ENCODE measurements at places on chromosomes 6 and 20.

DNA sequence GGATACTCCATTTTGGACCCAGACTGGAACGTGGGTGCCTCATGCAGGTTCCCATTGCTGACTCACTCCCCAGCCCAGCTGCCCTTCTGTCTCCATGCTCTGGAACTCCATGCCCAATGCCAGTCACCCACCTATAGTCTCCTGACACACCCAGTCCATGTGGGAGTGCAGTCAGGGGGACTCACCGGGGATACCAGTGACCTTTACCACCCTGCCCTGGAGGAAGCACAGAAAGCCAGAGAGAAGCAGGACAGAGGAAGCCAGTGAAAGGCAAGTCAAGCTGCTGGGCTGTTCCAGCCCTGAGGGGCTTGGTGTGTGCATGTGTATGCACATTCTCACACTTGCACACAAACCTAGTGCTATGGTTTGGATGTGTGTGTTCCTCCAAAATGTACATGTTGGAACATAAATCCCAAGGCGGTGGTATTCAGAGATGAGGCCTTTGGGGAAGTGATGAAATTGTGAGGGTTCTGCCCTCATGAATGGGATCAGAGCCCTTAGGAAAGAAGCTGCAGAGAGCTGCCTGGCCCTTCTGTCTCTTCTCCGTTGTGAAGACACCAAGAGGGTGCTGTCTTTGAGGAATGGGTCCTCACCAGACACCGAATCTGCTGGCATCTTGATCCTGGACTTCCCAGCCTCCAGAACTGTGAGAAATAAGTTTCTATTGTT lies 121.4 kb upstream of the MAFB start:
- DNase-seq = no peak

DNA sequence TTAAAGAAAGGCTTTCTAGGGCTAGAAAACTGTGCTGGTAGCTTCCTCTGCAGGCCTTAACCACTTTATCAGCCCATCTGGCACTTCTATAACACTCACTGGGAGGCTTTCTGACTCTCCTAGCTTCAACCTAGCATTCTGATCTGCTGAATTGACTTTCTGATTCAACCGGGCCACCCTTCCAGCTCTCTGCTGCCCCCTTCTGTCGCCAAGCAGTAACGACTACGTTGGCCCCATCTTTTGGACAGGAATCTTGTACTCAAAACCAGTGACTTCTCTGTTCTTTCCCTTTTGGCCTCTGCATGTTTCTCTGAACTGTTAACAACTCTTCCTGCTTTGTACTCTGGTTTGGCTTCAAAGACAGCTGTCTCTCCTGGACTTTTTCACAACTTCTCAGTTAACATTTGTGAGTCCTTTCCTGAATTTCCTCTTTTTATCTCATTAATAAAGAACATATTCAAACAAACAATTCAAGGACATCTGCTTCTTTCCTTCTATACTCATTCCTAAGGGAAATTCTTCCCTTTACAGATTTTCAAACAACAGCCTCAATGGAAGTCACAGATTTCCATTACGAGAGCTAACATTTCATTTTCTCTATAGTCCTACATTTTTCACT lies 43.9 kb upstream of the FAM135A start:
- DNase-seq = peak; percentile 76

DNA sequence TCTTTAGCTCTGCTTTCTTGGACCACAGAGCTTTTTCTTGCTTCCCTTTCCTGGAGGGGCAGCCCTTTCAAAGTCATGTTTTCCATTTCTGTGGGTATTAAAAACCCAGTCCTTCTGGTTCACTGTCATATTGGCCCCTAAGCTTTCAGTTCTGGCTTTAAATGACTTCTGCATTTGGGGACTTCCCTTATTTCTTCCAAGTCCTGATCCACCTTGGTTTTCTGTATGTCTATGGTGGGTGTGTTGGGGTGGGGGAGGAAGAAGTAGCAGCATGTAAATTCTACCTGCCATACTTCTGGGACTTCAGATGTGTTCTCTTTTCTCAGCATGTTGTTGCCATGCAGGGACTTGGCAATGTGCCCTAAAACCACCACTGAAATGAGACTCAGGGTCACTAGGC lies 77.1 kb upstream of the EMILIN3 start:
- DNase-seq = no peak

DNA sequence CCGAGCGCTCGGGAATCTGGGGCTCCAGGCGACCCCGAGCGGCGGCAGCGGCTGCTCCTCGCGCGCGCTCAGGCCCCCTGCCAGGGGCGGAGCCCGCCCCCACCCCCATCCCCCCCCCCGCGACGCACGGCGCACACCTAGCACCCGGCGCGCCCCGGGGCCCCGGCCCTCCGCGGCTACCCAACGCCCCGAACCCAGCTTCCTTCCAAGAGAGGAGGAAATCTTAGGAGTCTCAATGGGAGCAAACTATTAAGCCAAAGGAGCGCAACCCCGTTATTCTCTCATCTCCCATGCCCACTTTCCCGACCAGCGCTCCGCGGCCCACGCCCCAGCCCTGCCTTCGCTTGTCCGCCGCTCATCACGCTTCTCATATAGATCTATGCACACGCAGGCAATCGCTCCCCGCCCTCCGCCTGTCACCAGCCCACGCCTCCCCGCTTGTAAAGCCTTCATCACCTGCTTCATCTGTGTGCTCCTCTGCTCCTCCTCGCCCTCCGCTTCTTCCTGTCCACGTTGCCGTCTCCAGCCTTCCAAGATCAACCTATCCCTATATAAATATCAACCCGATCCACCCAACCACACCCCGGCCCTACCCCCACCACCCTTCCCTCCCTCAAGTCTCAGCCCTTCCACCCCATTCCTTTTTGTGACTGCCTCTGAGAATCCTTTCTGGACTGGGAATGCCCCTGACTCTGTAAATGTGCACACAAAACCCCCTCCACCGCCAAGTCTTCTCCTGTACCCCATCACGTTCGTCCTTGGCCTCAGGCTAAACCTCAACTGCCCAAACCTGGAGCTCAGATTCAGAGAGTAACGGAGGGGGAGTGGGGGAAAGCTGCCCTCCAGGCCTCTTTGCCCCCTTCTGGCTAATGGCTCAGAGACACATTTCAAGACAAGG lies at the start of gene DLK2:
TSS of gene DLK2 (minus strand) at position 18 of the 898 bp plus-strand sequence. CDS start 723 bp downstream, outside the sequence.
- DNase-seq = peak; percentile 41

GRCh38 chr6:68114463-68115047 lies 520.5 kb upstream of the ADGRB3 start:
- no peak for DNase-seq

DNA sequence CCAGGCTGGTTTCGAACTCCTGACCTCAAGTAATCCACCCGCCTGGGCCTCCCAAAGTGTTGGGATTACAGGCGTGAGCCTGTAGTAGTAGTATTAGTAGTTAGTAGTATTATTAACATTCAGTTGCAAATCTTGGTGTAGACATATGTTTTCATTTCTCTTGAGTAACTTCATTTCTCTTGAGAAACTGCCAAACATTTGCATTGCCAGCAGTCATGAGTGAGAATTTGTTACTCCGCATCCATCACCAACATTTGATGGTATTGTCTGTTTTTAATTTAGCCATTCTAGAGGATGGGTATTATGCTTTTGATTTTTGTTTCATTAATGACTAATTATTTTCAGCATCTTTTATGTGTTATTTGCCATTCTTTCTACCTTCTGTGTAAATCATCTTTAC lies 1.5 kb upstream of the ERVFRD-1 start:
- DNase-seq = no peak

DNA sequence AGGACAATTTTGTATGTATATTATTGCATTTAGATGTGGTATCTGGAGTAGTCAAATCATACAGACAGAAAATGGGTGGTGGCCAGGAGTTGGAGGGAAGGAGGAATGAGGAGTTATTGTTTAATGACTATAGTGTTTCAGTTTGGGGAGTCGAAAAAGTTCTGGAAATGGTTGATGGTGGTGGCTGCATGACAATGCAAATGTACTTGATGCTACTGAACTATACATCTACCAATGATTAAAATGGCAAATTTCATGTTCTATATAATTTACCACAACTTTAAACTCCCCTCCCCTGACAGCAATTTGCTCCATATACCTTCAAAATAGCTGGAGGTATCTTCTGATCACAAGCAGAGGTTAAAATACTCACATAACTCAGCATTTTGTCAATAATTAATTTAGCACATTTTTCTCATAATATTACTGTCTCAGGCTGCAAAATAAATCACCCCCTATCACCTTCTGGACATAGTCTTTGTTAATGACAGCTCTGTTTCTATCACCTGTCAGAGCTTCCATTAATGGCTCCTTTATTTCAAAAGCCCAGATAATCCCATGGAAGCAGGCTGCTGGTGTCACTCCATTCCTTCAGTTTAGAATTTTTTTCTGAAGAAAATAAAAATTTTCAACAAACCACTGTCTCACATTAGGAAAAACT lies 25.7 kb upstream of the RHAG start:
- DNase-seq = no peak

DNA sequence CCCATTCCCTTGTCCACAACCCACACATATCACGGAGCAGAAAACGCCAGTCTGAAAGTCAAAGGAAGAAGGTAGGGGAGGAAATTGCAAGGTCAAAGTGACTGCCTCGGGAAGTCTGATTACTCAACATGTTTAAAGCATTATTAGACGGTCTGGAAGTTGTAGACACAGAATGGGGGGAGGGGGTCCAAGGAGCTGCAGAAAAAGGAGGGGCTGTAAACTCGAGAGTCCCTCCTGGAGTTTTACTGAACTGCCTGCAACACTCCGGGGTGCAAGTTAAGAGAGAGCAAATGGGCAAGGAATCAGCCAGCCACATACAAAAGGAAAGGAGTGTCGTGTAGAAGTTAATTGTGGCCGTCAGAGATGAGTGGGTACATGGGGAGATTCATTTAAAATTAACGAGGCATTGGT lies 417.7 kb upstream of the JARID2 start:
- DNase-seq = no peak

DNA sequence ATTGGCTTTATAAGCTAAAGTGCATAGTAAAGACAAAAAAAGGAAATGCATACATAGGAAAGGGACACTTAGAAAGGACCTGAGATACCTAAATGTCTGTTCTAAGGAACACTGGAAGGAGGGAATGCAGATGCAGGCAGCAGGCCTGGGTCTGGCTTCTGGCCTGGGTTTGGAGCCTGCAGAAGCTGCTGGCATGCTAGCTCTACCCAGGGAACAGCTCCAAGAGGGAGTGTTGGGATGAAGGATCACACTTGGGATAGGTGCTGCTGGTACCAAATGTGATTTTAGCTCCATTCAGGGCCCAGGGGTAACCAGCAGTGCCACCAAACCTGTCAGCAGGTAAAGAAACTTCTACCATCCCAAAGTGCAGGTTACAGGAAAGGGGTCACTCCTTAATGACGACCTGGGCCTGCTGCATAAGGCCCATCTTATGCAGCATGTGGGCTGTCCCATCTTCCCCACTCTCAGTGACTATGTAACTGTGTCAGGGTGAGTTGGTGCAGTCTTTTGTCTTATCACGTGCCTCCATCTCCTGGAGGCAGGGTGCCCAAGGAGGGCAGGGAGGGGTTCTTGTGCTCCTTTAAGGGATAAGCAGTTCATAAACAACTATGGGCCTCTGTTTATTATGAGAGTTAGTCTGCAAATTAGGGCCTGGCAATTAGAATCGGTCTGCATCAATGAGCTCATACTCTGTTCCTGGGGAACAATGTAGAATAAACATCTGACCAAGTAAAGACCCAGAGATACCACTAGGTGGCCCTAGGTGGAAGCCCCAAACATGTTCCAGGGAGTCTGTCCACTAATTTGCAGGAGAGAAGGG lies 26.9 kb downstream of the DDX27 start:
- peak; percentile 70 for DNase-seq

DNA sequence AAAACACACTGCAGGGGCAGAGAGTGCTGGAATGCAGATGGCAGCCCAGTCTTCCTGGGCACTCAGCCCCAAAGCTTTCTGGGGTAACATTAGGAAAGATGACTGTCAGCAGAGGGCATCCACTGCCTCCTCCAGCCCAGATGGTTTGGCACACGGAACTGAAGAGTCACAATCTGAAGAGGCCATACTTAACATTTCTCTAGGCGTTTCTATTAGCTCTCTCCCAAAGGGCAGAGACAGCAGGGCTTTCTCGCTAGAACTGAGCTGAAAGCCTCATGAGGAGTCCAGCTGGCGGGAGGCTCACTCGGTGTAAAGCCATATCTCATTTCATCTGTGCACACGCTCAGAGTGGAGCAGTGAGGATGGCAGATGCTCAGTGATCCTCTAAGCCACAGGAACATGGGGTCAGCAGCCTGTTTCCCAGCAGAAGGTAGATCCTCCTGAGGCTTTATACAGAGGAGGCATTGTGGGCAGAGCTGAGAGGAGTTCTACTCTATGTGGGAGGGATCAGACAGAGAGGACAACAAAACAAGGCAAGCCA lies 28.1 kb downstream of the ALDH8A1 start:
- no peak for DNase-seq

DNA sequence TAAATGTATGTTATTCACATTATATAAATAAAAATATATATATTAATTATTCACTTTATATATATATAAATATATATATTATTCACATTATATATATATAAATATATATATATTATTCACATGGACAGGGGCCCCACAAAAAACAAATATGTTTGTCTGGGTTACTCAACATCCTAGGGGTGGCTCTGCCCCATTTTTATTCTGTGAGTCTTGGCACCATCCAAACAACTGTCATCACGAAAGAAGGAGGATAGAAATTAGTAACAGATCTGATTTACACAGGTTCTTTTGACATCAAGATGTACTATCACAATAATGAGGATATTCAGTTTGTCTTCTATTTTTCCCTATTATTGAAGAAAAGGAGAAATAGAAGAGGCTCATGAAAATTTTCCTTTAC lies 187.3 kb downstream of the GPX5 start:
- no peak for DNase-seq

DNA sequence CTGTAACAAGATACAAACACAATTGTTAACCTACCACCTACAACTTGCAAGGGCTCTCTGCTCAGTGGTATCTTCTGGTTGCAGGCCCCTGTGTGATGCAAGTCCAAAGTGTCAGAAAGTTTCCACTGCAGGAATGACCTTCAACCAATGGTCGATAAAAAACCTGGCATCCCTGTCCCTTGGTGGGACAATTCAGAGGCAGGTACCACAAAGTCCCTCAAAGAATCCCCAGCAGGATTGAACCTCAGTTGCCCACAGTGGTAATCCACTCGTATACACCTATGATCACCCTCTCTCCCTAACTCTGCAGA lies 15.9 kb downstream of the GLO1 start:
- DNase-seq = no peak

DNA sequence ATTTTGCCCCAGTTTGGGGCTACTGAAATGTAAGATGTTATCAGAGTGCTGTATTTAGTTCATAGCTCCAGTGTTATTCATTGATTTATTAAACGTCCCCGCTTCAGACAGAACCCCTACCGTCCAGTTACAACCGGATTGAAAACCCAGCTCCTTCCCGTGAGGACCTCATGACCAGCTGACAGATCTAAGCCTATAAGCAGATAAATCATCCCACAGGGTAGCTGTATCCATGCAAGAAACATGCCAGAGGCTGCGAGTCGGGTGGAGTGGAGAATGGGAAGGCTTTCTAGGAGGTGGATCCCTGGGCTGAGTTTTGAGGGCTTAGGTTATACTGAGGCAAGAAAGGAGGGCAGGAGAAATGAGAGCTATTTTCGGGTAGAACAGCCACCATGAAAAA lies 260.0 kb downstream of the ARID1B start:
- no peak for DNase-seq

- peak; percentile 67 for DNase-seq
Measured at GRCh38 chr6:108541843-108542759, 18.6 kb upstream of the FOXO3 start.

GRCh38 chr6:80003826-80004172 lies 650 bp upstream of the TTK start:
- no peak for DNase-seq

Measured in AG08396 (cell line).